ENCODE measurements at places on chromosomes 2 and 18.

DNA sequence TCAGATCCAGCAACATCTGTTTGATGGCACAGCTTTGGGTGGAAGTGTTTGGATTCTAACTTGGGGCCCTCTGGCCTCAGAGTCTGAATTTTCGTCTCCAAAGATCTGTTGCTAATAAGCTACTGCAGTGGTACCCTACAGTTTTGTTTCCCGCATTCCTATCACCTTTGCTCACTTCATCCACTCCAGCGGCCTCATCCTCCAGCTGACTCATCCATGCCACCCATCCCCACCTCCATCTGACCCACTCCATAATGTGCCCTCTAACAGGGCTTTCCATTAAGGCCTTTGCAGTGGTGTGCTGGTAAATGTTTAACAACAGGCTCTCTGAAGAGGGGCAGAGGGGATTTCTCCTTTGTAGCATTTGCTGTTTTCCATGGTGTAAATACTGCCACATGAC is 225.5 kb downstream of the TGIF1 start:
- DNase-seq: no peak

- no peak for DNase-seq
Observed at GRCh38 chr2:111676291-111676822, 207.6 kb downstream of the ANAPC1 start.

DNA sequence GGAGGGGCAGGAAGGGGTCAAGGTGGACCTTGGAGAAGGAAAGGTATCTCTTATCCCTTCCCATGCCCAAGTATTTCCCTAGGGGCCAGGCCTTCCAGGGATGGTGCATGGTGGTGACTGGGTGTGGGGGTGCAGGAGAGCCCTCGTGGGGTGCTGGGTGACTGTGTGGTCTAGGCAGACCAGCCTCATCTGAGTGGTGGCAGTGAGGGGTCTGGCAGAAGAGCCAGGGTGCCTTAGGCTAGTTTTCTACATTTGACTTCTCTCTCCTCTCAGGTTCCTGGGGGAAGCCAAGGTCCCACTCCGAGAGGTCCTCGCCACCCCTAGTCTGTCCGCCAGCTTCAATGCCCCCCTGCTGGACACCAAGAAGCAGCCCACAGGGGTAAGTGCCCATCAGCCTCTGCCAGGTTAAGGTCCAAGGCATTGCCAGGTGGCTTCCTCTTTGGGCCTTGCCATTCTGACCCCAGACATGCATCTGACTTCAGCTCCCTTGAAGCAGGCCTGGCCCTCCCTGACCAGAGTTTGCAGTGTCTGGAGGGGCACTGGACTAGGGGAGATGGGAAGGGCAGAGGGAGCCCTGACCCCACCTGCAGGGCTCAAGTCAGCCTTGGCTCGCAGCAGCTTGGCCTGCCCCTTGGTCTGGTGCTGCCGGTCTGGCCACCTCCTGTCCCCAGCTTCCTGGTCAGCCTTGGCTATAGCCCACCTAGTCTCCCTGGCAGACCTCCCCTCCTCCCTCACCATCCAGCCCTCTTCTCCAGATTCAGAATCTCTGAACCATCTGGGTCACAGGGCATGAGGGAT is 49.8 kb downstream of the DYSF start:
- DNase-seq: no peak

- DNase-seq: no peak
Observed at GRCh38 chr18:44298566-44298965, 382.1 kb upstream of the SETBP1 start.

- no peak for DNase-seq
Observed at GRCh38 chr2:229443546-229444268, 172.6 kb upstream of the PID1 start.

- no peak for DNase-seq
Observed at GRCh38 chr2:37573451-37574388, 97.7 kb downstream of the CDC42EP3 start.

DNA sequence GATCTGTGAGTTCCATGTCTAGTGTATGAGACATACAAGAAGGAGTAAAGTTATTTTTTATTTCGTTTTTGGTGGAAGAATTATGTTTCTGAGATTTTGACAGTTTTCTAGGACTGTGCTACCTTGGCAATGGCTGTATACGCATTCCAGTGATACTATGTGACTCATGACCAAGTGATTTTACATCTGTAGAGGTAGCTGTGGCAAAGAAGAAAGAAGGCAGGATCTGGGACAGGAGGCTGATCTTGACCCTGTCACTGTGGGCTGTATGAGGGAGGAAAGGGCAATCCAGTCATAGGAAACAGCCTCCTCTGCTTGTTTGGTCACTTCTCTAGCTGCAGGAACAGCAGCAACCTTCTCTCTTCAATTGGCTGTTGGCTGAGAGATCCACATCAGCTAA is 44.0 kb upstream of the PDCL3 start:
- no peak for DNase-seq

DNA sequence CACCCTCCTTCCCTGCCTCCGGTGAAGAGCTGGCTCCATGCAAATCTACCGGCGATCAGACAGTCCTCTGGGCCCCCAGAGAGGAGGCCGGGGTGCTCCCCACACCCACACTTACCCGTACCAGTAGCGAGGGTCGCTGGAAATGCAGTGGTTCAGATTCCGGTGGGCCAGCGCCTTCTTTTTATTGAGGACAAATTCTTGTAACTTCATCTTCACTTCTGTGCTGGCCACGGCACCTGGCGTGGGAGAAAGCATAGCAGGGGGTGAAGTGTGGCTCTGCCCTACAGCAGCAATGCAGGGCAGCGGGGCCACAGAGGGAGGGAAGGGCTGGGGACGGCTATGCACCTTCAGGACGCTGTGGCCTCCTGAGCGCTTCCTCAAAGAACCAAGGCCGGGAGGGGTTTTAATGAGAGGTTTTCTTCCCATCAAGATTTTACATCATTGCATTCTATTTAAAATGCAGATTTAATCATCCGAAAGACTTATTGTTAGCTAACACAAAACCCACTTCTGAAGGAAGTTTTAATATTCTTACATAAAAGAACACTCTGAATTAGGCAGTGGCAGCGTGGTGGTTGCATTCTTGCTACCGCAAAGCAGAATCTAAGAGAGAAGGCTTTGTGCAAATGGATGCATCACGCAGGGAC is 237.0 kb downstream of the HDAC4 start:
- no peak for DNase-seq

GRCh38 chr2:221422516-221423209 is 149.4 kb downstream of the EPHA4 start:
- no peak for DNase-seq

Data from hypothalamus (tissue), 51 donors.